Uterus (tissue), 4 donors: ENCODE measurements at places on chromosomes 3 and 15. TPM values are rescaled to one million over a fixed set of nuclear protein-coding genes. Genes with fewer than 3 reads are reported as not detected.

DNA sequence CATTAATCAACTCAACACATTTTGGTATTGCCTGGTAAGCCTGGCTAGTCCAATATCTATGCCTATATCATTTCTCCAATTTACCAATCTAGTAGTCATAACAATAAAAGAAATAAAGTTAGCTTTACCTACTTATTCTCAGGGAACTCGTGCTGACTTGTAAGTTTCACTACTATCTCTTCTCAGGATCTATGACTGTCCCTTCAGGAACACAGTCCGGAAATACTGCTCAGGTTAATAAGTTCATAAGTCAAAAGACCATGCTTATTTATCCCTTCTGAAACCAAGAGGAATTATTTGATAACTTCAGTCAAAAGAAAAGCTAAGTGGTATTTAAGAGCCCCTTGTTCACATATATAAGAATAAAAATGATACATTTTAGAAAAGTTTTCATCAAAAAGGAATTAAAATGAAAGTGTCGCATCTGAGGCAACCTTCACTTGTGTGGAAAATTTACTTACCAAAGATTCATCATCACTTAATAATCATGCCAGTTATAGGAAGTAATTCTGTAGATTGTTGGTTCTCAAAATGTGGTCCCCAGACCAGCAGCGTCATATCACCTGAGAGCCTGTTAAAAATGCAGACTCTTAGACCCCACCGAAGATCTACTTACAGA is 15.5 kb upstream of the THRB start:
- DNase-seq, result no peak

DNA sequence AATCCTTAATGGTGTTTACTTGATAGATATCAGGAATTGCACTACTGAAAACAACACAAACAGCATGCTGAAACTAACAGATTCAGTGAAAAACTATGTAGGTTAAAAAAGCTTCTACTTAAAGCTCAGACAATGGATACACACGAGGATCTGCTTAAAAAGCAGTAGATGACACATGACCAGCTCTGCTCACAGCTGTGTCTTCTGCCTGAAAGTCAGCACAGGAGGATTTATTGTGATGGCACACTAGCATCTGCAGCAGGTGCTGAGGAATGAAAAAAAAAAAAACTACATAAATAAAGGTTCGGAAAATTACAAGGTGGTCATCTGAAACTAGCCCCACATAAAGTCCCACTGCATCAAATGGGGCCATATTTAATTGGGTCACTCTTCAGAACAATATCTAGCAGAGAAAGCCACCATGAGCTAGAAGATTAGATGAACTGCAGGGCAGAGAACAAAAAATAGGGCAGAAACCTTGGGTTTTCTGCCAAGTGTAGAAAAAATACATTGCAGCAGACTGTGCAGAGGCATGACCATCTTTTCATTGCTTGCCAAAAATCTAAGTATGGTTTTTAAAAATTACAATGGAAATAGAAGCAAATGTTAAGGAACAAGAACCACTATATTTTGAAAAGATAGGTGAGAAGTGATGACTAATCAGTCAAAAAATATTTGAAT is 13.2 kb upstream of the GOLM2 start:
- DNase-seq, result no peak

DNA sequence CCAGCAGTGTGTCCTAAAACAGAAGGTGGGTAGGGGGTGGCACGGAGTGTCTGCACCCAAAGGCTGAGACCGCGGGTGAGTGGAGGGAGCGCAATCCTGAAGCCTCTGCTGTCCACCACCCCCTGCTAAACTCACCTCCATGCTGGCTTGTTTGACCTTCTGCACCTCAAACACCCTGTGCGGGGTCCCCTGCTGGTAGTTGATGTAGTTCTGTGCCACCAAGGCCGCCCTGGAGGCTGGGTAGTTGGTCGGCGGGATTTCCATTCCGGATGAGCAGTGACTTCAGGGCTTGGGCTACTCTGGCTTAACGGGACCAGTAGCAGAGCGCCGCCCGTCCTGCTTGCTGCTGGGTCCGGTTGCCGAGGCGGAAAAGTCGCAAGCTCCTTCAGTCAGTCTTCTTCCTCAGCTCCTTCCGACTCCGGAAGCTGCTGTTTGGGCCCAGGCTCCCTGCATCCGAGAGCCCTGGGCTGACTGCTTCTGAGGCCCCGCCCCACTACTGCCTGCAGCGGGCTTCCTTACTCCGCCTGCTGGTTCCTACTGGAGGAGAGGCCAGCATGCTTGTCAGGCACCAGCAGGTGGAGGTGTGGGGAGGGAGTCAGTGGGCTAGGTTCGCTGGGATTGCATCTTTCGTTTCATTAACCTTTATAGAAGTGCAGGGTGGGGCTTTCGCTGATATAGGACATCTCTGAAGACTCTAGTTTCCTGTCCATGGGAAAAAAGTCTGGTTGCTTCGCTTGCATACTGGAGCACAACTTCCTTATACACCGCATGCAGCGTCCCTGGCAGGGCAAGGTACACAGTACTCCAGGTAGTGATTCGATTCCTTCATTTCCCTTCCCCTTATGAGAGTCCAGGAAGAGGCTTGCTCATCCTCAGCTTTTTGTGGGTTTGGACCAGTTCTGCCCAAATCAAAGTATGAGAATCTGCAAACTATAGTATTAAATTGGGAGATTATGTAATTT is at the start of gene LXN:
Gene LXN (minus strand): TSS at position 434 of the 962 bp plus-strand sequence. CDS start 170 bp downstream, at position 264.
- peak; percentile 76 for DNase-seq

Gene NR1I2
- total RNA-seq, result not detected
